ENCODE measurements at places on chromosomes 16 and 17.

DNA sequence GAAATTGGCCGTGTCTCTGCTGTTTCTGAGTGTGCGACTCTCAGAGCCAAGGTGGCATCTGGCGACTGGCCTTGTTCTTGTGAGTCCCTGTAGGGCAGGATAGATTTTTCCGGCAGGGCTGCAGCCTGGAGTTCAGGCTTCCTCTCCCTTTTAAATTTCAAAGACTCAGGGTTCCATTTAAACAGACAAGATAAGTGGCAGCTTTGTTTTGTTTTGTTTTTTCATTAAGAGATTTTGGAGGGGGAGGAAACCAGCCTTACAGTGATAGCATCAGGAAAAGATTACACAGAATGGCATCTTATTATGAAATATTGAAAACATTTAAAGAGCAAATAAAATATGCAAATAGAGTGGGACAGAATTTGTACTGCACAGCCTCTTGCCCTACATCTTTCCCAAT lies 151.3 kb downstream of the RPTOR start:
- no peak for DNase-seq

DNA sequence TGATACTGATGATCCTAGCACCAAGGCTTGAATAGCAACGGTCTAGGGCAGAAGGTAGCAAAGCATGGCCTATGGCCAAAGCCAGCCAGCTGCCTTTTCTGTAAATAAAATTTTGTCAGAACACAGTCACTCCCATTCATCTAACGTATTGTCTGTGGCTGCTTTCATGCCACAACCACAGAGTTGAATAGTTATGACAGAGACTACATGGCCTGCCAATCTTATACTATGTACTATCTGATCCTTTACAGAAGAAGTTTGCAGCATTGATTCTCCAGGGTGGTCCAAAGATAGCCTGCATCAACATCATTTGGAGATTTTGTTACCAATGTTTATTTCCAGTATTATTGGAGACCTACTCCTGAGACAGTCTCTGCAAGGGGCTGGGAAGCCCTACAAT lies 19.9 kb upstream of the MMD start:
- no peak for DNase-seq

DNA sequence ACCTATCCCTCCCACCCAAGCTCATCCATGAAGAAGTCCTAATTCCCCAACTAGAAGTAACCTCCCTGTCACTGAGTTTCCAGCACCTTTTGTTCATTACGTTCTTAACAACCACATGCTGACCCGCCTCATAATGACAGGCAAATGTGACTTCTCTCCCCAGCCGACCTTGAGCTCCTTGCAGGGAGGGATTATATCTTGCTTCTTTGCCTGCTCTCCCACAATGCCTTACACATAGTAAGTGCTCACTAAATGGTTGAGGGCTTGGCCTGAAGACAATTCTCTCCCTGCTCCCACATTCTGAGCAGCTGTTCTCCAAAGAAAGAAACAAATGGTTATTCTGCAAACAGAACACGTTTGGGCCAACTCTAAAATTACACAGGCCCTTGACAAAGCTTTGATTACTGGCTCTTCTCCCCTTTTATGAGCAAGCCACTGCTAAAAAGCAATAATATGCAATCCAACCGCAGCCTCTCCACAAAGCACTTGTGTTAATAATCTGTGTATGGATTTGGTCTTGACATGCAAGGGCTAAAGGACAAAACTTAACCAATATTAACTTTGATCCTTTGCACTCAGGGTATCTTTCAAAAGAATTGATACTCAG lies 23.2 kb downstream of the SLC39A11 start:
- no peak for DNase-seq

DNA sequence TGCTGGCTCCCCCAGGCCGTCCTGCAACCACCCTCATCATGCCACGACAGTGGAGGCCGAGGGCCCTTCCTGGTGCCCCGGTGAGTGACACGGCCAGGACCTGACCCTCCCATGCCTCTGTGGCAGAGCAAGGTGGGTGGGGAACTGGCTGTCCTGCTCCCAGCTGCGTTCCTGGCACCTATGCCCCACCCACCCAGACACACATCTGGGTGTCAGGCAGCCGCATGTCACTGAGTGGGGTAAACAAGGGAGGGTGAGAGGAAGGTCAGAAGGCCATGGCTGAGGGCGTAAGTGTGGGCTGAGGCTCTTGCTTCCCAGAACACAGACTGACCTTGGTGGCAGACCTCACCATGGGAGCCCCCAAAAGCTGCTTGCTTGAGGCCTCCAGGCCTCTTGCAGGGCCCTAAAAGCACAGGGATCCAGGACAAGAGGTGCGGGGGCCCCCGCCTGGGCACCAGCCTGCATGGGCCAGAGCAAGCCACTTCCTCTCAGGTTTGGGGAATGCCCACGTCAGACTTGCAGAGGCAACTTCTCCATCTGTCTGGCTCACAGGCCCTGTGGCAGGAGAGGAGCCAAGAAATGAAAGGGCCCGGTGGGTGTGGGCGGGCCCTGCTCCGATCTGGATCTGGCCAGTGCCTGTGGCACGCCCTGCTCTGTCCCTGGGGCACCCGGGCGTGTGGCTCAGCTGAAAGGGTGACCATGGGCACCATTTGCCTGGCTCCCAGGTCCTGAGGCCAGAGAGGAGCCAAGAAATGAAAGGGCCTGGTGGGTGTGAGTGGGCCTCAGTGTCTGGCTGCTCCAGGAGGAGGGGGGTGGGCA lies 3.9 kb upstream of the CCDC57 start:
- peak; percentile 94 for DNase-seq

DNA sequence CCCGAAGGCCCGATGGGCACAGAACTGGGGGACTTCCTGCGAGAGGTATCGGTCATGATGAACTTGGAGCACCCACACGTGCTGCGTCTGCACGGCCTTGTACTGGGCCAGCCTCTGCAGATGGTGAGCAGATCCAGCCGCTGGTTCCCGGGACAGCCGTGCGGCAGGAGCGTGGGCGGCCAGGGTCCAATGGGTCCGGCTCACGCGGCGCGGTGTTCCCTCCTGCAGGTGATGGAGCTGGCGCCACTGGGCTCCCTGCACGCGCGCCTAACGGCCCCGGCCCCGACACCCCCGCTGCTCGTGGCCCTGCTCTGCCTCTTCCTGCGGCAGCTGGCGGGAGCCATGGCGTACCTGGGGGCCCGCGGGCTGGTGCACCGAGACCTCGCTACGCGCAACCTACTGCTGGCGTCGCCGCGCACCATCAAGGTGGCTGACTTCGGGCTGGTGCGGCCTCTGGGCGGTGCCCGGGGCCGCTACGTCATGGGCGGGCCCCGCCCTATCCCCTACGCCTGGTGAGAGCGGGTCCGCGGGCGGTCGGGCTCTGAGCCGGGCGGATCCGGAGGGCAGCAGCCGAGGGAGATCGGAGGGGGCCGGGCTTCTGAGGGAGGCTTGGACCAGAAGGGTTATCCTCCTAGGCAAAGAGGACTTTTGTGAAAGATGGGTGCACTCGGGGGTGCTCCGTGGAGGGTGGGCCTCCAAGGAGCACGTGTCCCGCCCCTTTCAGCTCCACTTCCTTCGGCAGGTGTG lies 3.0 kb downstream of the TNK1 start:
- peak; percentile 86 for DNase-seq

GRCh38 chr16:3282103-3282729 lies 1.1 kb upstream of the ZNF263 start:
- no peak for DNase-seq

DNA sequence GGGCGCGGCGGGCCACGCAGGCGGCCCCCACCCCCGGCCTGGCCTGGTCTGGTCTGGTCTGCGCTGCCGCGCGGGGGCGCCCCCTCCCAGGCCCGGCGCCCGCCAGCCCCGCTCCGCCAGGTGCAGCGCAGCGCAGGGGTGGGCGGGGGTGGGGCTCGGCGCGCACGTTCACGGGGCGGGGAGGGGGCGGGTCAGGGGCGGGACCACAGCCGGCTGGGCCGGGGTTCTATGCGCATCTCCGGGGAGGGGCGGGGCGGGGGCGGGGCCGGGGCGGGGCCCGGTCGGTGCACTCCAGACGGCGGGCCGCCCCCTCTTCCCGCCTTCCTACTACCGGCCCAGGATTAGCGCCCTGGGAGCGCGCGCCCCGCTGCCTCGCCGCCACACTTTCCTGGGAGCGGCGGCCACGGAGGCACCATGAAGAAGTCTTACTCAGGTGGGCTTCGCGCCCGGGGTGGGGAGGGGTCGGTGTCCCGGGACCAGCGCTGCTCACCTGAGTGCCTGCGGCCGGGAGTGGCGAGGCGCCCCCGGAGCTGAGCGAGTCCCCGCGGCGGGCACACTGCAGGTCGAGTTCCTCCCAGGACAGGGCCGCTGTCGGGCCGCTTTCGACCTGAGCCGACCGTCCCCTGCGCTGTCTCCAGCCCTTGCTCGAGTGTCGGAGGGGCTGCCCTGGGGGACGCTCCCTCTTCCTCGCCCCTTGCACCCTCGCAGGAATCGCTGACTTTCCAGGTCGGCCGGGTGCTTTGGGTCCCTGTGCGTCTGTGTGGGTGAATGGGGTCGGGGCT lies 140.5 kb downstream of the SEC14L1 start:
- DNase-seq: peak; percentile 57

GRCh38 chr17:3988297-3989040 lies 24.2 kb upstream of the ATP2A3 start:
- no peak for DNase-seq

- DNase-seq: no peak
Measured at GRCh38 chr17:58611331-58611730, 80.5 kb downstream of the TEX14 start.

- no peak for DNase-seq
Measured at GRCh38 chr17:16483021-16483645, 8.9 kb downstream of the LRRC75A start.

DNA sequence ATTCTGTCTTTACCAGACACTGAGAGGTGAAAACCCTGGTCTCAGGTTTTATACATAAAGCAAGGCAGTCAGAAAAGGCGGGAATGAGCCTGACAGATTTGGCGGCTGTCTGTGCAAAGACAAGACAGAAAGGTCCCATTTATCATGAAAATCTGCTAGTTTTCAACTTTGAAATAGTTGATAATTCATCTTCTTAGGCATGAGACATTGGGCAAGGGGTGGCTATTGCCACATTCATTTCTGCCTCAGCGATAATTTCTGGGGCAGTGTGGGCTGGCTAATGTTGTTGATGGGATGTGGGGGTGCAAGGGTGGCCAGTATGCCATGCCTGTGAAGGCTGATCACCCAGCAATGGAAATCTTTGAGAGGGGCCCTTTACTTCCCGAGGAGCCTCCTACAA lies 173.8 kb upstream of the RPH3AL start:
- DNase-seq: no peak

DNA sequence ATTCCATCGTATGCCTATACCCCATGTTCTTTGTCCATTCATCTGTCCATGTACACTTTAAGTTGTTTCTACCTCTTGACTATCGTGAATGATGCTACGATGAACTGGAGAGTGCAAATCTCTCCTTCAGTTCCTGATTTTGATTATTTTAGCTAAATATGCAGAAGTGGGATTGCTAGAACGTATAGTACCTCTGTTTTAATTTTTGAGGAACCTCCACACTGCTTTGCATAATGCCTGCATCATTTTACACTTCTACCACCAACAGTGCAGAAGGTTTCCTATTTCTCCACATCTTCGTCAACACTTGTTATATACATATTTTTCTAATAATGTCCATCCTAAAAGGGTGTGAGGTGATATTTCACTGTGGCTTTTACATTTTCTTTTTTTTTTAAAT lies 43.9 kb downstream of the SDR42E1 start:
- DNase-seq: no peak

- no peak for DNase-seq
Measured at GRCh38 chr16:17491140-17491662, 20.4 kb upstream of the XYLT1 start.

DNA sequence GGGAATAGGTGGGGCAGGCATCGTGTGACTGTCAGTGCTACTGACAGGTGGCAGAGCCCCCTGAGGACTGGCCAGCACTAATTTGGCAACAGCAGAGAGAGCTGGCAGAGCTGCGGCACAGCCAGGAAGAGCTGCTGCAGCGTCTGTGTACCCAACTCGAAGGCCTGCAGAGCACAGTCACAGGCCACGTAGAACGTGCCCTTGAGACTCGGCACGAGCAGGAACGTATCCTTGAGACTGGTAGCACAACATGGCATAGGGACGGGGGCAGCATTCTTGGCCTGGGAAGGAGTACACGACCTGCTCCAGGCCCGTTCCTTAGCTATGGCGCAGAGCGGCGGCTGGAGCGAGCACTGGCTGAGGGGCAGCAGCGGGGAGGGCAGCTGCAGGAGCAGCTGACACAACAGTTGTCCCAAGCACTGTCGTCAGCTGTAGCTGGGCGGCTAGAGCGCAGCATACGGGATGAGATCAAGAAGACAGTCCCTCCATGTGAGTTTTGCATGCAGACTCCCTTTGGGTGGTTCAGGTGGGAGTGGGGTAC lies 3.0 kb upstream of the NRN1L start:
- no peak for DNase-seq

DNA sequence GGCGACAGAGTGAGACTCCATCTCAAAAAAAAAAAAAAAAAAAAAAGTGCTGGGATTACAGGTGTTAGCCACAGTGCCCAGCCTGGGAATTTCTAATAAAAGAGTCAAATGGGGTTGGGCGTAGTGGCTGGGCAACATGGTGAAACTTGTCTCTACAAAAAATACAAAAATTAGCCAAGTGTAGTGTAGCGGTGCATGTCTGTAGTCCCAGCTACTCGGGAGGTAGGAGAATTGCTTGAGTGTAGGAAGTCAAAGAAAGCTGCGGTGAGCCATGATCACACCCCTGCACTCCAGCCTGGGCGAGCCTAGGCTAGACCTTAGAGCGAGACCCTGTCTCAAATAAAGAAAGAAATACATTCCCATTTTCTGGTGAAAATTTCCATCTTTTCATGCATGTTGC lies 2.4 kb upstream of the UTS2R start:
- no peak for DNase-seq

DNA sequence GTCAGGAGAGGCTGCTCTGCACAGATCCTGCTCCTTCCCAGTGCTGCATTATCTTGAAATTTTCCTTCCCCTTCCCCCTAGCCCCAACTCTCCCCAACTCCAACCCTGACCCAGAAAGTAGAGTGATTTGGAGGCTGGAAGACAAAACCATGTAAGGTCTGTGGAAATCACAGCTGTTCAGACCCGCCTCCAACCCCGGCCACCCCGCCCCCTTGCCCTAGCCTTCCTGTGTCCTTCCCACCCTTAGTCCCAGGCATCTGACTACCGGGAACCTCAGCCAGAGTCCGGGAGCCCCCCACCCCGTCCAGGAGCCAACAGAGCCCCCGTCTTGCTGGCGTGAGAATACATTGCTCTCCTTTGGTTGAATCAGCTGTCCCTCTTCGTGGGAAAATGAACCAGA lies at the start of gene AOC3:
AOC3 (plus strand) TSS at position 246 of the 400 bp plus-strand sequence; CDS start at position 391, 145 bp downstream.
- DNase-seq: no peak

- no peak for DNase-seq
Measured at GRCh38 chr17:74524653-74525464, 6.4 kb downstream of the CD300LB start.

- DNase-seq: no peak
Measured at GRCh38 chr17:61908292-61909037, 19.3 kb downstream of the INTS2 start.

- DNase-seq: no peak
Measured at GRCh38 chr17:9850151-9850550, 24.4 kb downstream of the GLP2R start.

DNA sequence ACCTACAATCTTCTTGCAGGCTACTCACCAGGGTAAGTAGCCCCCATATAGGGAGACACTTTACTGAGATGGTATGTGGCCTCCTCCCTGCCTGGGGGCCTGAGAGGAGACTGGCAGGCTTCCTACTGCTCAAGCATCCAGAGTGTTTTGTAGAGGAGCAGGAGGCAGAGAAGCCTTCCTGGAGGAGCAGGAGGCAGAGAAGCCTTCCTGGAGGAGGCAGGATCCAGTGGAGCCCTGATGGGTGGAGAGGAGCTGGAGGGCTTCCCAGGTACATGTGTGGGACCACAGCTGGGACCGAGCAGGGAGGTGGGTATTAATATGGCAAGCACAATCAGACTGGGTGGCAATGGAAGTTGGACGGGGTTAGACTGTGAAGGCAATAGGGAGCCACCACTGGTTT lies 2.1 kb upstream of the ADGRG5 start:
- no peak for DNase-seq

All from left lung (tissue), 14 donors.